ENCODE measurements at places on chromosomes 3 and 15.

DNA sequence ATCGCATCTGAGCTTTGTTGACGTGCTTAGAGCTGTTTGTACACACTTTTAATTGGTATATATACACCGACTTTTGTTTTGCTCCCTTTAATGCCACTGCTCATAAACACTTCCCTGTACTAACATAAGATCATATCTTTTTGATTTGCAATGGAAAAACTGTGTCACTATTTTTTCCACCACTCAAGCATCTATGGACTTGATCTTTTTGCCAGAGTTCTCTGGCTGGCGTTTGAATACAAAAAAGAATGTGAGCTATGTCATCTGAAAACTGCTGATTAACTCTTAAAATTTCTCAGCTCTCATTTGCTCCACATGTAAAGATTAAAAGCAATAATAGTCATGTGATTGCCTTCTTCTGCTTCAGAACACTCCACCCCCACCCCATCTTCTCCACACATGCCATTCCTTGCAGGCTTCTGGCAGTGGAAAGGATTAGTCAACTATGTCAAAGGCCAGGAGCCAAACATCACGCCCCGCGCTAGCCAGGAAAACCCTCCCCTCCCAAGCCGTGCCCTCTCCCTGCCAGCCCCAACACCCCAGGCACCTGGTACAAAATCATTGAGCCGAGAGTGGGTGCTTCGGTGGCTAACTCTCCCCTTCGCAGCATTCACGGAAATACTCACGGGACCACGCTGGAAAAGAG, 123.4 kb upstream of the MEF2A start:
- DNase-seq = no peak

DNA sequence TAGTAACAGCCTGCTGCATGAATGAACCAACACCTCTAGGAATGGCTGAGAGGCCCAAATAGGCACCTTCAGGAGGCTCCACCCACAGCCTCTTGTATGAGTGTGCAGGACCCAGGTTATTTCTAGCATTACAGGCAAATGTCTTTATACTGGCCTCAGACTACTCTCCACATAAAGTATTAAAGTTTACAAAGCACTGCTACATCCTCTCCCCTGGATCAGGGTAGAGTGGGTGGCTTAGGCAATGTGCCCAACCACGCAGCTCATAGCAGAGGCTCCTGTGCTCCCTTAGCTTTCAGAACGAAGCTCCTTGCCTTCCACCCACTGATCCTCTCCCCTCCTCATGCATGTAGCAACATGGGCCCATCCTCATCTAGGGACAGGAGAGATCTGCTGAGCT, 16.3 kb downstream of the TMEM43 start:
- no peak for DNase-seq

DNA sequence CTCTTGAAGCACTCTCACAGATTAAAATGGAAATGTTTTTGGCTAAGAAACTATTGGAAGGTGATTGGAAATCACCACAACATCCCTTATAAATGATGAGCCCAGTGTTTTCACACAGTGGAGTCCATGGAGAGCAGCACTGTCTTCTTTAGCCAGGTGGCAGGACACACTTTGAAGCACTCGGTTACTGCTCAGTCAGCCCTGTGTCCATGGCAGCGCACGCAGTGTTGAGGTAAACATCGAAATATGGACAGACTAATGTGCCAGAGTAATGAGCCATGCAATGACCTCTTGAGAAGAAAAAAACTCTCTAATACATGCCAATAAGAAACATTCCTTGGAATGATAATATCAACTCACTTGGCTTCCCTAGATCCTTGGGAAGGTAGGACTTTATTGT, 66.6 kb downstream of the TGFBR2 start:
- DNase-seq = no peak

GRCh38 chr15:47862402-47862801, 145.1 kb downstream of the SEMA6D start:
- no peak for DNase-seq

DNA sequence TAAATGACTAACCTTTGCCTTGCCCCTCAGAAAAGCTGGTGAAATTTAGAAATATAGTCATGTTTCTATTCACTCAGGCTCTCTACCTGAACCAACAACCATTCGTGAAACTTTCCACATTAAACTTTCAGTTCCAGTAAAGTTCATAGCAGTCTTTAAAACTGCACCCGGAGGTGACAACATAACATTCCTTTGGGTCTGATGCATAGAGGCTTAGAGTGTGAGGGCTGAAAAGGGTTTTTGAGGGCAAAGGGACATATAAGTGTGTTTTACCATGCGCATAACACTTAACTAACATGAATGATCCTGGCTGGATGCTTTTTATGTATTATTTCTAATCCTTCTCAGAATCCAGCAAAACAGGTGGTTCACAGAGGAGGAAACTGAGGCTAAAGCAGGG, 471.7 kb upstream of the MCTP2 start:
- no peak for DNase-seq

DNA sequence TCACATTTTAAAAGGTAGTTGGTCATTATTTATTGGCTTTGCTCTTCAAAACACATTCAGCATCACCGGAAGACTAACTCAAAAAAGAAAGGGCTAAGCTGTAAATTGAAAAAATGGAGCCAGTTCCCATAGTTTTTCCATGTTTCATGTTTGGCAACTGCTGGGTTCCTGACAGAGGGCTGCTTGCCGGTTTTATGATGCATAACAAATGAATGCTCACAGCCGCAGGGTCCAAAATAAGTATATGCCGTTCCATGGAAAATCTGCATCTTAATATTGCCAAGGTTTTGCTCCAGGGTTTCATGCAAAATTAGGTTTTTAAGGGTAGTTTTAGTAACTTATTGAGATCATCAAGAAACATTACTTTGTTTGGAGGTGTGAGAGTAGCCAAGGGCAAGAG, 15.8 kb downstream of the SLC12A1 start:
- no peak for DNase-seq

DNA sequence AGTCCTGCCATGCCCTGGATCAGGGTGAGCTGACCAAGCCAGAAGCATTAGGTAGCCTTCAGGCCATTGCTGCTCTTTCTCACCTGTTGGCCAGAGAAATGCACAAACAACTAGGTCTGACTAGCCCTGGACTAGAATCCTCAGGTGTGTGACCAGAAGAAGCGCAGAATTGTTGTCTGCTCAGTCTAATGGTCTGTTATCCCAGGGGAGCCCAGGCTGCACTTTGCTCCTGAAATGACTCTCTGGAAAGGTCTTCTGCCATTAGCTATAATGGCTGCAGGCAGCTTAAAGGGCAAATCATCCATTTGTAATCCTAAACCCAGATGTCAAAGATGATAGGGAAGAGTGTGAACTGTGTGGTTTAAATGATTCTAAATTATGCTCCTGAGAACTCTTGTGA, 246.1 kb downstream of the NFKBIZ start:
- no peak for DNase-seq

DNA sequence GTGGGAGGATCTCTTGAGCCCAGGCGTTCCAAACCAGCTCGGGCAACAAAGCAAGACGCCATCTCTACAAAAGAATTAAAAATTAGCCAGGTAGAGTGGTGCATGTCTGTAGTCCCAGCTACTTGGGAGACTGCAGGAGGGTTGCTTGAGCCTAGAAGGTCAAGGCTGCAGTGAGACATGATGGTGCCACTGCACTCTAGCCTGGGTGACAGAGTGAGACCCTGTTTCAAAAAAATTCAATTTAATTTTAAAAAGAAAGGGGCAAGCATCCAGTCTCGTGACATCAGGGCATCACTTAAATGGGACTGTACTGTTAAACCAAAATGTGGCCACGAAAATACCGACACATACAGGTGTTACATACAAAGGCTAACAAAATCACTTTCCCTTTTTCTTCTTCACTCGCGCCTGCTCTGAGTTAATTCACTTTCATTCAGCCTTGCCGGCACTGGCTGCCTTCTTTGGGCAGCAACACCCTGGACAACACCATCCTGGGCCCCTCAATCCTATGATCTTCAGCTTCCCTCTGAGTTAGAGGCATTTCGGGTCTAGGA, 121.7 kb downstream of the LIPC start:
- no peak for DNase-seq

DNA sequence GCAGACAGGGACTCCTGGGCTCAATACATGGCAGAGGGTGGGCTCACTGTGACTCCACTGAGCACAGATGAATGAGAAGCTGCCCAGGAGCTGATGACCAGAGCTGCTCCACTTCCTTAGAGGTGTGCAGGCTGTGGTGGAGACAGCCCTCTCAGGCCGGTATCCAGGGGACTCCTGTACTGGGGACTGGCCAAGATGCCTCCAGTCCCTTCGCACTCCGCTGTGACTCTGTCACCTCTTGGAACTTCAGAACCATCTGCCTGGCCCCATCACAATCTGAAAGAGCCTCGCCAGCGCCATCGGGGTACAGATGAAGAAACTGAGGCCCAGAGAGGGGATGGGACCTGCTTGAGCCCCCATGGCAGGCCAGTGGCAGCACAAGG, 111.2 kb downstream of the ETFA start:
- DNase-seq = no peak

- no peak for DNase-seq
Measured at GRCh38 chr15:100731267-100732152, 129.1 kb downstream of the ASB7 start.

DNA sequence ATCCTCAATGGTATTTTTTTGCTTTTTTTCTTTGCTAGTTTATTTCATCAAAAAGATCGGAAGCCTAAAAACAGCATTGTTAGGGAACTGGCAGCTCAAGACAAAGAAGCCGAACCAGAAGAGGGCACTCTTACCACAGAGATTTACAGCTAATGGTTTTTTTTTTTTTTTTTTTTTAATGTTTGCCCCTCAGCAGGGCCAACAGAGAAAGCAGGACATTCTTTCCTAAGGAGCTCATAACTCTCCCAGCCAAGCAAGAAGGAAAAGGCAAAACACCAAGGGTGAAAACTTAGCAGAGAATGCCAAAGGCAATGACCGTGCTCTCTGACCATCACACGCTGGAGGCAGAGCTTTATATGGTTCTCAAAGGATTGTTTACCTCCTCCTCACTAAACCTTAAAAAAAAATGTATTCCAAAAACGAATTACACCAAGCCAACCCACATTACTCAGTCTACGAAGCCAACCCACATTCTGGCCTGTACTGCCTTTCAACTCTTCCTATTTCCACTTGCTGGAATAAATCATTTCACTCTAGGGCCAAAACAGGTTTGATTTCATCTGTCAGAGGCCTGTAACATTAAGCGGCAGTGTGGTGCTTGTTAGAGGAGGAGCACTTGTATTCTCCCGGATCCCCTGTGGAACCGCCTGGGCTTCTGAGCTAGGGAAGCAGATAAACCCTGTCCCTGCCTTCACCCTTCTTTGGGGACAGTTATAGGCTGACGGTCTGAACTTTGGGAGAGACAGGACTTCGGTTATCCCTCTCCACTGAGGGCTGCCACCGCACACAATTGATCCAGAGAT, 35.6 kb upstream of the GYG1 start:
- peak; percentile 35 for DNase-seq

DNA sequence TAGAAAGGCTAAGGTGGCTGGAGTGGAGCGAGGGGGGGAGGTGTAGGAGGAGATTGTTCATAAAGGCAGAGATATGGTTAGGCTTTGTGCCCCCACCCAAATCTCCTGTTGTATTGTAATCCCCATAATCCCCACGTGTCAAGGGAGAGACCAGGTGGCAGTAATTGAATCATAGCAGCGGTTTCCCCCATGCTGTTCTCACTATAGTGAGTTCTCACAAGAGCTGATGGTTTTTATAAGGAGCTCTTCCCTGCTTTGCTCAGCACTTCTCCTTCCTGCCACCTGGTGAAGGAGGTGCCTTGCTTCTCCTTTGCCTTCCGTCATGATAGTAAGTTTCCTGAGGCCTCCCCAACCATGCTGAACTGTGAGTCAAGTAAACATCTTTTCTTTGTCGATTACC, 64.7 kb upstream of the CFAP161 start:
- DNase-seq = no peak

DNA sequence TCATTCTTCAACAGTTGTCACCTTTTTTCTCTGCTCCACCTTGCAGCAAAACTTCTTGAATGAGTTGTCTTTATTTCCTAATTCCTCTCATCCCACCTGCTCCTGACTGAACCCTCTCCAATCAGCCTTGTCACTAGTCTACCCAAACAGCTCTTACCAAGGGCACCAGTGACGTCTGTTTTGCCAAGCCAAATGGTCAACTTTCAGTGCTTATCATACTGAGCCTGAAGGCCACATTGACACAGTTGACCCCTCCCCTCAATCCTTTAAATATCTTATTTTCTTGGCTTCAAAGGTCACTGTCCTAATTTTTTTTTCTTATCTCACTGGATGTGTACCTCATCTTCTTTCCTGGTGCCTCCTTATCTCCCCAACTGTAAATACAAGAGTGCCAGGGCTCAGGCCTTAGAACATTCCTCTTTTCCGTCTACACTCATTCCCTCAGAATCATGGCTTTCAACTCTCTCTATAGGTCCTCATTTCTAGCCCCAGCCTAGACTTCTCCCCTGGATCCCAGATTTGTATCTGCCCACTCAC, 43.2 kb downstream of the CMTM8 start:
- DNase-seq = peak; percentile 75
